Sigmoid colon (tissue), 7 donors: ENCODE measurements at places on chromosomes 2 and 18. TPM values are rescaled to one million over a fixed set of nuclear protein-coding genes. Genes with fewer than 3 reads are reported as not detected.

Gene KATNAL2
- 1.2 TPM for total RNA-seq

Gene HOXD12
- total RNA-seq = 1.7 TPM

Gene COPS8
- total RNA-seq = 73.7 TPM

Gene DCDC2C
- total RNA-seq = not detected

Gene ASXL3
- total RNA-seq = 3.6 TPM

Gene ERMN
- total RNA-seq = not detected

Gene MAL
- 20.6 TPM for total RNA-seq

Gene LYPD6
- 1.4 TPM for total RNA-seq

Gene RUFY4
- total RNA-seq = 0.16 TPM

Gene KCTD1
- total RNA-seq = 13.6 TPM

Gene RGPD6
- 43.4 TPM for total RNA-seq

Gene KLHL41
- 1.5 TPM for total RNA-seq

Gene PROKR1
- total RNA-seq = 1.1 TPM

- no peak for DNase-seq
- no peaks in the 10 kb centered on the region for H3K36me3 ChIP-seq
- no peaks in the 10 kb centered on the region for H3K4me1 ChIP-seq
Measured at GRCh38 chr2:187138265-187138664, 289.3 kb upstream of the ZSWIM2 start.

- no peaks in the 10 kb centered on the region for H3K27me3 ChIP-seq
- no peaks in the 10 kb centered on the region for H3K36me3 ChIP-seq
- H3K27ac ChIP-seq = no peak overlapping the region
- peak; percentile 83 for DNase-seq
- H3K4me1 ChIP-seq = no peaks in the 10 kb centered on the region
Measured at GRCh38 chr2:200609028-200609614, 23.3 kb downstream of the AOX1 start.

- no peaks in the 10 kb centered on the region for H3K36me3 ChIP-seq
- no peaks in the 10 kb centered on the region for H3K4me1 ChIP-seq
- no peaks in the 10 kb centered on the region for H3K27me3 ChIP-seq
- no peak overlapping the region for H3K4me3 ChIP-seq
Measured at GRCh38 chr2:164275659-164276058, 345.6 kb downstream of the GRB14 start.

- H3K4me1 ChIP-seq = no peaks in the 10 kb centered on the region
- peak overlapping the region; percentile 7 for H3K4me3 ChIP-seq
- DNase-seq = no peak
- peaks cover 10% of the 10 kb centered on the region for H3K36me3 ChIP-seq
- H3K27ac ChIP-seq = peak overlapping the region; percentile 67
Measured at GRCh38 chr2:173218326-173219056, 136.2 kb upstream of the CDCA7 start.

DNA sequence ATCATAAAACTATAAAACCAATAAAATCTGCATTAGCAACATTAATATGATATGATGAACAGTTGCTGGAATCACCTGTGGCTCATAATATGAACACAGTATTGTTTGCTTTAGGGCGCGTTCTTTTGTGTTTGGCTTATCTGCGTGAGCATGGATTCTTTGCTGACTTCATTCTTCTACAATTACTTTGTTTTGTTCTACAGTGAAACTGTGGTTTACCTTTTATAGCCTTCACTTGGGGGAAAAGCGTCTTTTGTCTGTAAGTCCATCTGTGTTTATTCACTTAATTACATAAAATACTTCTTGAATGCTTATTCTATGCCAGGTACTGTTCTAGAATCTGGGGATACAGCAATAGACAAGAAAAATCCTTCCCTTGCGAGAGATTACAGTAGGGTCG lies 74.0 kb upstream of the SEC11C start:
- H3K4me3 ChIP-seq = no peak overlapping the region
- H3K27ac ChIP-seq = no peak overlapping the region
- H3K4me1 ChIP-seq = peaks cover 17% of the 10 kb centered on the region

DNA sequence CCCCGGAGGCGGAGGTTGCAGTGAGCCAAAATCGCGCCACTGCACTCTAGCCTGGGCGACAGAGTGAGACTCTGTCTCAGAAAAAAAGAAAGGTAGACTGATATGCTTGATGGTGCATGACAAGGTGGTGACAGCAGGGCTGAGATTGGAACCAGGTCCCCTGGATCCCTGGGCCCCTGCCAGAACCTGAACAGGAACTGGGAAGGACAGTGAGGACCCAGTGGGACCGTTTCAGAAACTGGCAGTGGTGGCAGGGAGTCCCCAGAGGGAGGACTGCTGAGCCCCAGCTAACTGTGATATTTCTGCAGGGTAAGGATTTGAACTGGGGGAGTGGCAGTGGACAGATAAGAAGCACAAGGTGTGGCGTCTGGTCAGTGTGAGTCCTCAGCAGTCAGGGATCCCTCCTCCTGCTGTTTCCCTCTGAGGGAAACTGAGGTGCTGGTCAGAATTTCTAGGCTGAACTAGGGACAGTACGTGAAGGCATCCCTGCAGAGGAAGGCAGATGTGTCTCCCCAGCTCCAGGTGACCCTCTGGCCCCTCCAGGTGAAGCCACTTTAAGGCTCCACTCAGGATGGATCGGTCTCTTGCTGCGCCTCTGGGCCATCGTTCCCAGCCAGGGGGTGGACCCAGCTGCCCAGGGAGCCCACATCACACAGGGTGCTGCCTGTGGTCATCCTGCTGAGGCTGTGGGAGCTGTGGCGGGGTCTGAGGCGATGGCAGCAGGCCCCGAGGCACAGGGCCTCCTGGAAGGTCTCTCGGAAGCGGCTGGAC lies 5.6 kb downstream of the NMUR1 start:
- H3K27me3 ChIP-seq = no peaks in the 10 kb centered on the region
- H3K4me1 ChIP-seq = no peaks in the 10 kb centered on the region
- H3K27ac ChIP-seq = no peak overlapping the region
- peak; percentile 56 for DNase-seq

GRCh38 chr18:3773303-3773702 lies 323.3 kb downstream of the TGIF1 start:
- no peaks in the 10 kb centered on the region for H3K4me1 ChIP-seq
- no peaks in the 10 kb centered on the region for H3K27me3 ChIP-seq
- no peak overlapping the region for H3K27ac ChIP-seq
- H3K4me3 ChIP-seq = no peak overlapping the region
- no peaks in the 10 kb centered on the region for H3K36me3 ChIP-seq
- DNase-seq = no peak

DNA sequence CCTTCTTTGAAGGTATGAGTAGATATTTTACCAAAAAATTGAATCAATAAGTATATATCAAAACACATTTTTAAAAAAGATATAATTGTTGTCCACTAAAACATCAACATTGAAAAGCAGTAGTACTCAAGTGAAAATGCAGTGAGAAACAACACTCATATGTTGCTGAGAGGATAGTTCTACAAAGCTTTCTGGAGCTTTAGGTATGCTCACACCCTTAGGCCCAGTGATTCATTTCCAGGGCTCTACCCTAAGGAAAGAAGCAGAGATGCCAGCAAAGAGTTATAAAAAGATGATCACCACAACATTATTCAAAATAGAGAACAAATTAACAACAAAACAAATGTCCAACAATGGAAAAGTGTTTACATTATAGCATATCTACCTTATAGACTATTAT lies 197.3 kb upstream of the CCDC150 start:
- no peaks in the 10 kb centered on the region for H3K4me1 ChIP-seq
- no peak for DNase-seq
- no peak overlapping the region for H3K27ac ChIP-seq
- H3K36me3 ChIP-seq = no peaks in the 10 kb centered on the region
- no peaks in the 10 kb centered on the region for H3K27me3 ChIP-seq
- H3K4me3 ChIP-seq = no peak overlapping the region

GRCh38 chr2:237558961-237559641 lies 7.3 kb upstream of the PRLH start:
- peaks cover 6% of the 10 kb centered on the region for H3K27me3 ChIP-seq
- H3K4me1 ChIP-seq = no peaks in the 10 kb centered on the region
- no peak overlapping the region for H3K27ac ChIP-seq
- H3K36me3 ChIP-seq = no peaks in the 10 kb centered on the region
- DNase-seq = peak; percentile 96

GRCh38 chr2:241068136-241068941 lies 33.7 kb downstream of the MTERF4 start:
- no peak overlapping the region for H3K27ac ChIP-seq
- no peaks in the 10 kb centered on the region for H3K4me1 ChIP-seq
- peaks cover 54% of the 10 kb centered on the region for H3K27me3 ChIP-seq
- DNase-seq = peak; percentile 62
- H3K36me3 ChIP-seq = no peaks in the 10 kb centered on the region
- H3K4me3 ChIP-seq = no peak overlapping the region

- H3K4me1 ChIP-seq = no peaks in the 10 kb centered on the region
- no peak overlapping the region for H3K27ac ChIP-seq
- no peak overlapping the region for H3K4me3 ChIP-seq
- no peaks in the 10 kb centered on the region for H3K27me3 ChIP-seq
- no peak for DNase-seq
Measured at GRCh38 chr2:170465241-170465640, 249.9 kb upstream of the SP5 start.

DNA sequence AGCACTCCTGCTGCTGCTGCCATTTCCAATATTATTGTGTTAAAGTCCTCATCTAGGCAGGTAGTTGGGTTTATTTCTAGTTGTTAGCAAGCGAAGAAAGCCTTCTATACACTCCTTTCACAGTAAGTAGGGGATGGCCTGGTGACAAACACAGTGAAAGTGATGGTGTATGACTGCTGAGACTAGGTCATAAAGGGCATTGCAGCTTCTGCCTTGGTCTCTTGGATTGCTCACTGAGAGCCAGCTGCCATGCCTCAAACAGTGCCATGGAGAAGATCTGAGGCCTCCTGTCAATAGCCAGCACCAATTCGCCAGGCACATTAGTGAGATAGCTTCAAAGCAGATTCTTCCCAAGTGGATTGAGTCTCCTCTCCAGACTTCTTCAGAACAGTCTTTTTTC lies 27.6 kb upstream of the MSTN start:
- DNase-seq = no peak
- H3K4me3 ChIP-seq = no peak overlapping the region
- no peak overlapping the region for H3K27ac ChIP-seq
- H3K4me1 ChIP-seq = no peaks in the 10 kb centered on the region

GRCh38 chr2:206918263-206918662 lies 21.1 kb upstream of the CPO start:
- DNase-seq = no peak
- H3K27ac ChIP-seq = no peak overlapping the region

DNA sequence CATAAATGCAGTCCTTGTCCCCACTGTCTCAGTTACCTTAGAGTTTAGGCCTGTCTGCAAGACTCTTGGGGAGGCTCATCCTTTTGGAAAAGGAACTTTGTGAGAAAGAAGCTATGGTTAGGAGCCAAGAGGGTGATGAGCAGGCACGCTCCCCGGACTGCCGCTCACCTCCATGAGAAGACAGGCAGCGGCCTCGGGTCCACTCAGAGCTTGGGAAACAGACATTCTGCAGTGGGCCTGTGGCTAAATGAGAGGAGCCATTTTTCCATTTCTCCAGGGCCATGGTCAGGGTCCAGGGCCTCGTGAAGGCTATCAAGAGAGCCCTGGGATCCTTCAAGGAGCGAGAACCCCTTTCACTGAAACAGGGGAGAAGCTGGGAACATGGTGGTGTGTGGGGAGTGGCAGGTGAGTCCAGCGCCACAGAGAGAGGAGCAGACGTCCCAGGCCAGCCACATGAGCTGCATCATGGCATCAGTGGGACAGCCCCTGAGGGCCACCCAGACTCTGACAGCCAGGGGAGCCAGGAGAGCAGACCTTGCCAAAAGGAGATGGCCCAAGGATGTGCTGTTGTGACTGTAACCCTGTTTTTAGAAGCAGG lies 4.0 kb upstream of the TEX51 start:
- no peak overlapping the region for H3K27ac ChIP-seq
- H3K4me3 ChIP-seq = no peak overlapping the region
- H3K27me3 ChIP-seq = no peaks in the 10 kb centered on the region
- no peaks in the 10 kb centered on the region for H3K4me1 ChIP-seq
- DNase-seq = no peak

DNA sequence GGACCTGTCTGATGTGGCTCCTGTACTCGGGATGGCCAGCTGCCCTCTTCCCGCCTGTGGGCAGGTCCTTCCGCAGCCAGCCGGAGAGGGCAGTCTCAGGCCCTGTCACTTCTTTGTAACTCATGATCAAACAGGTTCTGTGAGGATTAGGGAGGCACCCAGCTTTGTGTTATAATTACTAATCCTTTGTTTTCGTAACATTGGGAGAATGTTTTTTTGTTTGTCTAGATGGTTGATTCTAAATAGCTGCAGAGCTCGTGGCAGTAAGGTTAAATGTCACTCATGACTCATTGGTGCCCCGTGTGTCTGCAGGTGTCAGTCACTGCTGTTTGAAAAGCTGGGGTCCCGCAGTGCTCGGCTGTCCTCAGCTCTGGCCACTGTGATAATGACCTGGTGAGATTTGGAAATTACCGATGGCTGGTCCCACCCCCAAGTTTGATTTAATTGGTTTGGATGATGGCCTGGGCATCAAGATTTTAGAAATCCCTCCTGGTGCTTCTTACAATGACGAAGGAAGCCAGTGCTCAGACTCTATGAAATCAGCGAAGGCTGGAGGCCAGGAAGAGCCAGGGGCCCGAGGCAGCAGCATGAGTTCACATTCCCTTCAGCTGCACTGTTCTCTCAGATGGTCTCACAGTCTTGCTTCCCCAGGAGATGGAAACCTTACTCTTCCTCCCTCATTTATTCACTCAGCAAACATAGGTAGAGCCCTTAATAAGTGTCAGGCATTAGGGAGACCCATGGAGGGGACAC lies 172.8 kb downstream of the VAPA start:
- DNase-seq = no peak
- no peak overlapping the region for H3K4me3 ChIP-seq
- H3K4me1 ChIP-seq = no peaks in the 10 kb centered on the region
- H3K27me3 ChIP-seq = no peaks in the 10 kb centered on the region
- H3K27ac ChIP-seq = no peak overlapping the region

- H3K27ac ChIP-seq = no peak overlapping the region
- no peak overlapping the region for H3K4me3 ChIP-seq
- peaks cover 16% of the 10 kb centered on the region for H3K4me1 ChIP-seq
- no peaks in the 10 kb centered on the region for H3K36me3 ChIP-seq
- DNase-seq = no peak
Measured at GRCh38 chr2:168024459-168024858, 222.9 kb downstream of the STK39 start.

DNA sequence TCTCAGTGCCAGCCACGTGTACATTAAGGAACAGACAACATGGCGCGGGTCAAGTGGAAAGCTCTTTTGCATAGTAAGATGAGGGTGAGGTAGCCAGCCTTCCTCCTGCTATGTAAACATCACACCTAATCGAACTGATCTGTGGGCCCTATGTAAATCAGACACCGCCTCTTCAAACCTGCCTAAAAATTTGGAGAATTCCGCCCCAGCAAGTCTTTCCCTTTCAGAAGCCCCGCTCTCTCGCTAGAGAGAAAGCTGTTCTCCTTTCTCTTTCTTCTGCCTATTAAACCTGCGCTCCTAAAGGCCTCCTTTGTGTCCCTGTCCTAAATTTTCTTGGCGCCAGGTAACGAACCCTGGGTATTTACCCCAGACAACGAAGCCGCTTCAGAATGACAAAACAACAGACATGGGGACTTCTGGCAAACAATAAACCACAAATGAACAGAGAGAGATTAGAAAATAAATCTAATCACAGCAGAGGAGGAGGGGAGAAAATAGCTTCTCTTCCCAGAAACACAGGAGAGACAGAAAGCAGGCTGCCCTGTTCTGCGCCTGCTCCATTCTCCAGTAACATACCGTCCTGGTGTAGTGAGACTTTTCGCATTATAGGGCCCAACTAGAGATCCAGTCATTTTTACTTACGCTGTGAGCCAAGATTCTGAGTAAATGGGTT lies 31.9 kb upstream of the CYP1B1 start:
- peaks cover 6% of the 10 kb centered on the region for H3K4me1 ChIP-seq
- no peak for DNase-seq
- no peak overlapping the region for H3K27ac ChIP-seq
- H3K36me3 ChIP-seq = no peaks in the 10 kb centered on the region

- no peak for DNase-seq
- H3K4me3 ChIP-seq = no peak overlapping the region
- no peaks in the 10 kb centered on the region for H3K36me3 ChIP-seq
- no peaks in the 10 kb centered on the region for H3K4me1 ChIP-seq
- no peak overlapping the region for H3K27ac ChIP-seq
Measured at GRCh38 chr2:75527676-75528075, 33.1 kb downstream of the EVA1A start.
